ENCODE measurements at places on chromosomes 3 and 15.

GRCh38 chr3:172562871-172563865, 39.9 kb upstream of the TNFSF10 start:
- DNase-seq = no peak

DNA sequence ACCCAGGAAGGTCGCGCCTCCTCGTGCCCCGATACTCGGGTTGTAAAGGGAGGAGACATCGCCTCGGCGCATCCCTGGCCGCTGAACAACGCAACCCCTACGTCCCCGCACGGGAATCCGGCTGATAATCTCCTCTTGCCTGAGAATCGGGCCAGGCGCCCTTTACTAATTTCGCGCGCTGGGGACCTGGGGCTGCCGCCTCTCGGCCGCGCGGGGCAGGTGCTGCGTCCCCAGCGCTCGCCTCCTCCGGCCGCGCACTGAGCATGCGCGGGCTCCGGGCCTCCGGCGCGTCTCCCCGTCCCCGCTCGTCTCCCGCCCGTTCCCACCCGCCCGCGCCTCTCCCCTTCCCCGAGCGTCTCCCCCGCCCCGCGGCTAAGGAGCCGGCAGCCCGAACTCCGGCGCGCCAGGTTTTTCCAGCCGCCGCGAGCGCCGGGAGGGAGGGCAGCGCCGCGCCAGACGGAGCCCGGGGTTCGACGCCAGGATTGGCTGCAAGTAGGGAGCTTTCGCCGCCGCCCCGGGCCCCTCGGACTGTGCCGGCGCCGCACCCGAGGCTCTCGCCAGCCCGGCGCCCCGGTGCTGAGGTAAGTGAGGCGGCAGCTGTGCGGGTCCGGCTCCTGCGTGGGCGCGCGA, at the start of gene CNTN4:
CNTN4 (plus strand) TSS at position 469 of the 630 bp plus-strand sequence.
- DNase-seq = no peak

- no peak for DNase-seq
Observed at GRCh38 chr3:186895406-186895805, 34.9 kb upstream of the ST6GAL1 start.

GRCh38 chr3:137692803-137693431, 71.2 kb upstream of the SOX14 start:
- no peak for DNase-seq
